ENCODE measurements at places on chromosomes 13 and 19.
A peak's percentile ranks its signal among the peaks of the same experiment; 100 is the strongest.

GRCh38 chr19:38252941-38253691, 3.1 kb downstream of the PPP1R14A start:
- DNase-seq, result peak; percentile 55

GRCh38 chr19:31127134-31127967, 221.9 kb downstream of the TSHZ3 start:
- DNase-seq, result no peak

GRCh38 chr13:113723410-113724015, 35.5 kb upstream of the TMEM255B start:
- no peak for DNase-seq

GRCh38 chr13:82147526-82147925, 1734.7 kb downstream of the SLITRK1 start:
- DNase-seq, result no peak

GRCh38 chr13:101242720-101243119, 173.6 kb downstream of the NALCN start:
- no peak for DNase-seq

- DNase-seq, result peak; percentile 38
These were observed 6.9 kb downstream of the KCTD12 start for GRCh38 chr13:76879203-76879882.

DNA sequence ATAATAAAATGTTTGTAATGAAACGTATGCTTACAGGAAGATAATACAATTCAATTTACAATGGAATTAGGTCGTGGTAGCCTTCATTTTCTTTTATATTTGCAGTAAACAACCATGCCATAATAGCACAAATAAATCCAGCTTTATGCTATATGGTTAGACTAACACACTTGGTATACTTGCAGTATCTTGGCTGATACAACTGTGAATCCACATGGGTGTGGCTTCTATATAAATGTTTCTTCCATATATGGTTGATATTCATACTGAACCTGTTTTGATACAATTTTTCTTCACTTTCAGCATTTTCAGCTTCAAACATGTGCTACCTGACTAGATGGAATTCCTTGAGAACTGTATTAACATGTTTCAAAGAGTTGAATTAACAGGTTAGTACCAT, 20.4 kb upstream of the SPRY2 start:
- no peak for DNase-seq

- no peak for DNase-seq
These were observed 674 bp downstream of the TRPC4 start for GRCh38 chr13:37868691-37869505.

DNA sequence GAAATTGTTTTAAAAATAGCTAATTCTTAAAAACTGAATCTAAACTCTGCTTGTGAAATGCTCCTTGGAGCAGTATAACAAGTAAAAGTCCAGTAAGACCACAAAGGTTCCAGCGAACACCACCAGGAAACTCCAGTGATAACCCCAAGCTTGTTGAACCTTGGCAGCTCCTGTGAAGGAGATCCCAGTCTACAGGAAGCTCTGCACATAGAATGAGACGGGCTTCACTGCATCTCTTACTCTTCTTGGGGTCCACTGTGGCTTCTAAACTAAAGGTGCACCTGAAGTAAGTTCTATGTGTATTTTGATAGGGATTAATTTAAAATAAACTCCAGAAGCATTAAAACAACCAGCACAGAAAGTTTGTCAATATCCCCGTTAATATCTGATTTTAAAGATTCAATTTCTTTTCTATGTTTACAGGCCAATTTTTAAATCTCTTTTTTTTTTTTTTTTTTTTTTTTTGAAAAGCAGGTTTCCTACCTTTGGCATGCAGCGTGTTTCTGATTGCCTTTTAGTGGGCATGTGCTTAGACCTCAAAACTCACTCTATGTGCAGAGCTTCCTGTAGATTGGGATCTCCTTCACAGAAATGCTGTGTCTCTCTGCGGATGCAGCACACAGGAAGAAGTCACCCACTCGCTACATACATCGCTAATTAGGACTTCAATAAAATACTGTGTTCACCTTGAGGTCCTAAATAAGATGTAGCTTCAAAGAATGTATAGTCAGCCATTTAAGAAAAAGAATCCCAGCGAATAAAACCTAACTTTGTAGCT, 508.5 kb downstream of the KLF12 start:
- no peak for DNase-seq

GRCh38 chr13:99916366-99917103, 55.0 kb downstream of the ZIC5 start:
- no peak for DNase-seq

- peak; percentile 91 for DNase-seq
These were observed at the start of gene HSH2D for GRCh38 chr19:16143399-16144215. HSH2D (plus strand) TSS chr19:16143685; CDS start chr19:16148751, 5,066 bp downstream.

- DNase-seq, result no peak
These were observed 201.7 kb downstream of the ABCC4 start for GRCh38 chr13:95099541-95099940.

DNA sequence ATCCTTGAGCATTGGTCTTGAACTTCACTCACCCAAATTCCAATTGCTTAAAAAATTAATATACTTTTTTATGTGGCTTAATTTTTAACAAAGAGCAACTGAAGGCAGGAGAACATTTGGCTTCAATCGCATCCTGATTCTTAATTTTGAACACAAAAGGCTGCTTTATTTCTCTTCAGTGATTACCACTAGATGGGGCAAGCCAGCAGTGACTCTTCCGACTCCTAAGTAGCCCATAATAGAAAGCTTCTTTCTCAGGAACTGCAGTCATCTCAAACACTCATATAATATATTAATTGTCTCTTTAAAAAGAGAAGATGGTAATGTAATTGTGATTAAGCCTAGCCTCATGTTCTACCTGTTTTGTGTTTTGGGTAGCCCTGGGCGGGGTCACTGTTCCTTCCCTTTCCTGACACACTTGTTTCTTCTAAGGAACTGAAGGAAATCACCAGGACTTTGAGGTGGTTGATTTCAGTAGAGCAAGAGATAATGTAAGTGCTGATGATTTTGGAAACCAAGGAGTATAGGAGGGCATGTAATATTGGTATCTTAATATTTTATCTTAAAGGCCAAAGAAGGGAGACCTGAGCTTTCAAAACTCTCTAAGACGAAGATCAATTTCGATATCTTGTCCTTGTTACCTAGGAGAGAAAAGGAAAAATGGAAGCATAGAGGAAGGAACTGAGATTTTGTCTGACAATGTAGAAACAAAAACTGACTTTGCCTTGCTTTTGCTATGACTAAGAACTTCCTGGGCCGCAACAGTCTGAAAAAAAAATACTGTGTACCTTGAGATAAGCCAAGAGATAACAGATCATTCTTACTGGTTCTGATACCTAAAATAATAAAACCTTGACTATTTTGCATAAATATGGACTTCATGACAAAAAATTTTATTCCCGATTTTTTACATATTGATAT, 73.1 kb downstream of the TNFSF13B start:
- DNase-seq, result no peak

Data from naive B cell (primary cell).